Stimulated activated CD8-positive, alpha-beta memory T cell treated with anti-CD3 and anti-CD28 coated beads, Interleukin-15, amount 100 ng/mL, for 24 hours (primary cell): ENCODE measurements at places on chromosomes 11 and 22.

- DNase-seq: no peak
Measured at GRCh38 chr11:92111287-92111686, 113.3 kb upstream of the FAT3 start.

DNA sequence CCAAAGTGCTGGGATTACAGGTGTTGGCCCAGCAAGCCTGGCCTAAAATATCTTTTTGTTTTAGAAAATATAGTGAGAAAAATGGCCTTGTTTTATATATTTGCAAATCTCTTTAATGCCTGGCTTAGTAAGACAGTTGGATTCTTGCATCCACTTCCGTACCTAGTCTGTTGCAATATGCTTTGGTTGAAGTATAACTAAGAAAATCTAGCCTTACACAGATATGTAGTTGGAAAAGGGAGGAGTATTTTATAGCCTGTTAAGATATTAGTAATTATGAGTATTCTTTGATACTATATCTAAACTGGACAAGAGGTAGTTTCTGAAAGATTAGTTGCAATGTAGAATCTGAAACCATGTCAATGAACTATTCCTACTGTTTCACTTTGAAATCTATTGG lies 65.1 kb downstream of the ZNRF3 start:
- DNase-seq: no peak

DNA sequence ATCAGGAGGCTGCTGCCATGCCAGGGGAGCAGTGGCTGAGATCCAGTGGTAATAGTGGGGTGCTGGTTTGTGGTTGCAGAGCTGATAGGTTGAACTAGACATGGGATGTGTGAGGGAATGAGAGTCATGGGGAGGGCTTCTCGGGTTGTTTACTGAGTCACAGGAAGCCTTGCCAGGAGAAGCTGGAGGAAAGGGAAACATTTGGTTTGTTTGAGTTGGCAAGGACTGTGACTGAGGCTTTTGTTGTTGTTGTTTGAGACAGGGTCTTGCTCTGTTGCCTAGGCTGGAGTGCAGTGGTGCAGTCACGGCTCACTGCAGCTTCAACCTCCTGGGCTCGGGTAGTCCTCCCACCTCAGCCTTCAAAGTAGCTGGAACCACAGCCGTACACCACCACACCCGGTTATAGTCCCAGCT lies 49.3 kb downstream of the CABIN1 start:
- DNase-seq: no peak

DNA sequence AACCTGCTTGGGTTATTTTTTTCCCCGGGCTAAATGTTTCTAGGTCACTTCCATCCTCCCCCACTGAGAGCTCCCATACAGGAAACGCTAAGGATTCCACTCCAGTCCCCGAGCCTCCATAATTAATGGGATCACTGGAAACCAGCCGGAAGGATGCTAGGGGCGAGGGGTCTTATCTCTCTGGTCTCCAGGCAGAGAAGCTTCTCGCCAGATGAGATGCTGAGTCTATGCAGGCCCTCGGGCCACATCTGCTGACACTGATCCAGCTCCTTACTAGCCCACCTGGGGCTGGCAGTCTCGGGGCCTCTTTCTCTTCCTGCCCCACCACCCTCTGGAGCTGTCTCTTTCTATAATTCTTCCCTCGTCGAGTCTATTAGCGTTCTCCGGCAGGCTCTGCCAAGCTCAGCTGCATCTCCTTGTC lies 125.9 kb upstream of the SYT13 start:
- DNase-seq: no peak

DNA sequence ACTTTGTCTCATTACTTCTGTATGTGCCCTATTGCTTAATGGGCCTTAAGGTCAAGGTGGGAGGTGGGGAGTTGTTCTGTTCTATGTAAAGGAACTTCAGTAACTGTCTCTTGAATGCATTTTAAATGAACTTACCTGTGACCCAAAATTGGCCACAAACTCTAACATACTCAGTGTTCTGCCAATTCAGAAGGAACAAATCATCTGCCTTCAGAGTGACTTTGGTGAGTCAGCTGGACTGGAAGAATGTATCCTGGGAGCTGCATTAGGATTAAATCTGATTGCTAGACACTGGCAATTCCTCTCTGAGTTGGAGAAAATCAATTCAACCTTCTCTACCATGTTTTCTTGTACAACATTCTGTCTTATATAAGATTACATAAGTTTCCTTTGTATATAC lies 1104.8 kb downstream of the DLG2 start:
- no peak for DNase-seq
